Effector CD4-positive, alpha-beta T cell (primary cell): ENCODE measurements at places on chromosomes 6 and 20.

GRCh38 chr20:17128206-17128605 is 98.6 kb upstream of the PCSK2 start:
- DNase-seq = no peak

GRCh38 chr6:145360865-145361264 is 374.5 kb downstream of the EPM2A start:
- no peak for DNase-seq

DNA sequence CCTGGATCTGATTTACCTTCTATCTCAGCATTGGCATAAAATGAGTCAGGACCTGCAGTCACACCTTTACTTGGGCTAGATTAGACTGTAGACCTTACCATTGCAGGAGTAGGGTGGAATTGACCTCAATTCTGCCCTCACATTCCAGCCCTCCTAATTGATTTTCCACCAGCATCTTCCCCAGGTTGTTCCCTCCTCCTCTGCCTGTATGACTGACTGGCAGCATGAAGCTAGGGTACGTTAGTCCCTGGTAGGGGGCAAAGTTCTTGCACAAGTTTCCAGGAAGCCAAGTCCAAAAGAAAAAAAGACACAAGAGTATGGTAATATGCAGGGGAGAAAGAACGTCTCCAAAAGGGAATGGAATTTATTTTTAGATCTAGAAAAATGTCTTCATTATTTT is 225.6 kb upstream of the FLRT3 start:
- no peak for DNase-seq

DNA sequence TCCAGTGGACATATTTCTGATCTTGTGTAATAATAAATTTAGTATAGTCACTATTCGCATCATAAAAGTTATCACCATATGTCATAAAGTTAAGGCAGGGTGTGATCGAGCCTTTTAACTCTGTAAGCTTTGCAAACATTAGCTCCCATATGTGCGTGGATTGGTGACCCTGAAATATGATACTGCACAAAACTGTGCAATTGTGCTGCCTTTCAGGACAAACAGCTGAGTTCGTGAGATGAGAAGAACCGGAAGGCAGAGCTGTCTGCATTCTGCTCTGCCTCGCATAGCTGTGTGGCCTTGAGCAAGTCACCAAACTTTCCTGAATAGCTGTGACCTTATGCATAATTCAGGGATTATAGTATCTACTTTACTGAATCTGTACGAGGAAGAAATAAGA is 3.2 kb upstream of the PLEKHG1 start:
- no peak for DNase-seq

- no peak for DNase-seq
Measured at GRCh38 chr6:31092238-31092637, 20.1 kb downstream of the C6orf15 start.

DNA sequence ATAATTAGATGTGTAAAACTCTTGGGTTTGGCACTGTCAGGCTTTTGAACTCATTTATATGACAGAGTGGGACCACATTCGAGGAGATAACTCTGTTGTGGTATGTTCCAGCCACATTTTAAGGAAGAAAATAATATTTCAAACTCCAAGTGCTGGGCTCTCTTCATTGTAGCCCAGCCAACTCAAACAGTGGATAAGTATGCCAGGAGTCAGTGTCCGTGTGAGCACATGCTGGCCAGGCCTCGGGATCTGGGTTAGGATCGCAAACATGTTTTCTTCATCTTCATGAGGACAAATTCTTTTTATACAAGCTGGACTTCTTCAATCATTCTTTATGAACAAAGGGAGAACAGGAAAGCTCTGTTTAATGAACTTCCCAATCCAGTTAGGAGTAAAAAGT is 497.5 kb downstream of the MAFB start:
- DNase-seq = no peak

DNA sequence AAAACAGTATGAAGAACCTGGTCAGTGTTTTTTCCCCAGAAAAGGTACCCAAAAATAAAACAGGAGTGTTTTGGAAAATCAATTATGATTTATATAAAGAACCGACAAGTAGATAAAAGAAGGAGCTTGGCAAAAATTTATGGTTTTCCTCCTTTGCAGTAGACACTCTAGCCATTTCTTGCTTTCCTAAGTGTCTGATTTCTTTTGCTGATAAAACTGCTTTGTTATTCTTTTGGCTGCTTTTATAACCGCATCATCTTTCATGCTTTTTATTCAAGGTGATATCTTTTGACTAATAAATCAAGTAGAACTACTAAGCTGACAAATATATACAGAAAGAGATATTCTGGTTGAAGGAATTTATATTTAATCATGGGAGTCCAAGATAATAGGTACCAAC is 16.6 kb downstream of the ATG5 start:
- DNase-seq = no peak

DNA sequence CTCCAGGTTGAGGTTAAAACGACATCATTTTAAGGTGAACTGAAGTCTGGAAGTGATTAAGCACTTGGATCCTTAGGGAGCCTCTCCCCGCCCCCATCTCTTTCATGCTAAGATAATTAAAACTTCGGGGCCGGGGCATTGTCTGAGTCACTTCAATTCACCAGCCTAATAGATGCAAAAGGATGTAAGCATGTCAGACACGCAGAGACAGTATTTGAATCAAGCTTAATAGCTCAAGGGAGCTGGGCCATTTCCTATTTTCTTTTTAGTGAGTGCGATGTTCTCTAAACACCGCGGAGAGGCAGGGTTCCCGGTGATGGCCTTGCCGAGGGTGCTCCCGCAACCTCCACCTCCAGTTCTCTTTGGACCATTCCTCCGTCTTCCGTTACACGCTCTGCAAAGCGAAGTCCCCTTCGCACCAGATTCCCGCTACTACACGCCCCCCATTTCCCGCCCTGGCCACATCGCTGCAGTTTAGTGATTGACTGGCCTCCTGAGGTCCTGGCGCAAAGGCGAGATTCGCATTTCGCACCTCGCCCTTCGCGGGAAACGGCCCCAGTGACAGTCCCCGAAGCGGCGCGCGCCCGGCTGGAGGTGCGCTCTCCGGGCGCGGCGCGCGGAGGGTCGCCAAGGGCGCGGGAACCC is 516 bp upstream of the IRF4 start:
- no peak for DNase-seq

DNA sequence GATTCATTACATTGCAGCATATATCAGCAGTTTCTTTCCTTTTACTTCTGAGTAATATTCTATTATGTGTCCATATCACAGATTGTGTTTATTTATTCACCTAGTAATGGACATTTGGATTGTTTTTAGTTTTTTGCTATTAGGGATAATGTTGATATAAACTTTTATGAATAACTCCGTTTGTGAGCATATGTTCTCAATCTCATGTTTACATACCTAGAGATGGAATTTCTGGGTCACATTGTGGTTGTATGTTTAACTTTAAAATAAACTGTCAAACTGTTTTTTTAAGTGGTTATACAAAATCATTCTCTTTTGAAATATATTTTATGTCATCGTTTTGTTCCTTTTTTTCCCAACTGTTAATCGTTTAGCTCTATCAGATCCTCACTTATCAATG is 311.6 kb downstream of the MMUT start:
- no peak for DNase-seq

DNA sequence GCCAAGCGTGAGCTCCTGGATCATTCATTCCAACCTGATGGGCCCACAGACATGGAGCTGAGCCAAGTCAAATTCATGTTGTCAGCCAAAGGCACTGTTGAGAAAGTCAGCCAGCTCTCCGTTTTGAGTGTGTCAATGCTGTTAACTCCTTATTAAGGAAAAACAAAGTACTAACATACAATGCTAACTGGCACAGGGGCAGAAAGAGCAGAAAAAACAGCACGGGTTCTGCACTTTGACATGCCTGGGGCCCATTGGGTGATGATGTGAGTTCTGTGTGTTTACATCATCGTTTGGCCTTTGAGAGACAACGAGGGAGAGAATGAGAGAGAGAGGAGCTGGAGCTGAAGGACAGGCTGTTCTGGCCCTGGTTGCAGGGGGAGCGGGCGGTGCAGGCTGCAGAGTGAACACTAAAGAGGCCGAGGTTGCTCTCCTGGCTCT is 85.9 kb downstream of the SMOC2 start:
- no peak for DNase-seq

DNA sequence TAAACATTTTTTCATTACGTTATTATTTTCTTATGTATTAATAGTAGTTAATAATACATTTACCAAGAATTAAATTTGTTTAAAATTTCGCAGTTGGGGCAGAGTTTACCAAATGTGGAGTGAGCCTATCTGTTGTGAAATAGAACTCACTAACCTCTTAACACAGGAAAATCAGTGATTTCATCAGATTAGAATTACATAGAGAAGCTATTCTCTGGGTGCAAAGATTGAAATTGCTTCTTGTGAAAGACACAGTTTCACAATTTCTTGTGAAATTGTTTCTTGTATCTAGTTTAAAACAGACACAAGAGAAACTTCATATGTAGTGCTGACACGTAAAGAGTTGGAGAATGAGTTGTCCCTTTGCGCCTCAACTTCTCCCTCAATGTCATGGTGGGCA is 69.4 kb upstream of the PRL start:
- no peak for DNase-seq

DNA sequence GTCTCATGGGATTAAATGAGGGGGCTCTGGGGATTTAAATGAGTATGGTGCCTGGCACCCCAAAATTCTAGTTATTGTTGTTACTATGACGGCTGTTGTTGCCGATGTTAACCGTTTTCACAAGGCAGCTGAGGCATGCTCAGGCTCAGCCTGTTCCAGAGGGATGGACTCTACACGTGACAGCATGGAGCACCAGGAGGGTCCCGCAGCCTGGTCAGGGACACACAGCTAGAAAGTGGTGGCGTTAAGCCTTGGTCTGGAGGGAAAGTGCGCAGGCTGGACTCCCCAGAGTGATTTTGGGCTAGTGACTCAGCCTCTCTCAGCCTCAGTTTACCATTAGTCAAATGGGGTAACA is 7.0 kb downstream of the FAM110A start:
- no peak for DNase-seq

DNA sequence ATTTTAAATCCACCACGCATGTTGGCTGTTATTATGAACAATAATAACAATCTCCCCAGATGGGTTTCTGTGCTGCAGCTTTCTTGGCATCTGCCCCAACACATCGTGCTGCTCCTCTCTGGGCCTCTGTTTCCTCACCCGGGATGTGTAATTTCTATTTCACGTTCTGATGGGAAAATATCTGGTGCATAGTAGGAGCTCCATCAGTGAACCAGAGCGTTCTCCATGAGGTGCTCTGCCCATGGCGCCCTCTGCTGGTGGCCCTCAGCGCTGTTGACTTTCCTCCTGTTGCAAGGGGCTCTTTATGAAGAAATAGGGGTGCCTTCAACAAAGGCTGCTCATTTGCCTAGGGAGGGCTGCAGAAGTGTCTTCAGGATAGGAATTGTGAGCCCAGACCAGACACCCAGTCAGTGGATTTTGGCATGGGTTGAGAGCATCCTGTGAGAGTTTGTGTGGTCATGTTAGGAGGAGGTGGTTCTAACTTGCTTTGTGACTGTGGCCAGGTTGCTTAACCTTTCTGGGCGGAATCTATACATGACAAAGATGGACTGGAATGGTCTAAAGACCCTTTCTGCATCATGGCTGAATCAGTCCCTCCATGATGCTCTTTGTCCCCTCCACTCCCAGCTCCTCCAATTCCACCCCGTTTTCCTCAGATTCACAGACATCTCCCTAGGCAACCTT is 8.1 kb downstream of the SCRT2 start:
- peak; percentile 50 for DNase-seq

GRCh38 chr20:63758152-63758551 is 18.6 kb downstream of the SLC2A4RG start:
- DNase-seq = no peak

DNA sequence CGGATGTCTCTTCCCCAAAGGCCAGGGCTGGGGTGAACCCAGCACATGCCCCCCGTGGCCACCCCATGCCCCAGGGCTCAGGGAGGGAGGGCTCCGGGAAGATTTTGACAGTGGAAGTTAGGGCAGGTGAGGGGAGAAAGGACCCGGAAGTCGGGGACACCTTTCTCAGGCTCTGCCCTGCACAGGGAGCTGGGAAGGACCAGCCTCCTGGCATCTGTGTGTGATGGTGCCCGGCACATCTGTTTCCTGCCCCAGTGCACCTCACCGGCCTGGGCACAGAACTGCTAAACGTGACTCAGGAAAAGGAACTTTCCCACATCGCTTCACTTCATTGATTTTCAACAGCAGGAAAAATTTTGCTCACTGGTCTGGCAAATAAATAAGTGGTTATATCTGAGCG is 141.1 kb upstream of the AFDN start:
- no peak for DNase-seq

DNA sequence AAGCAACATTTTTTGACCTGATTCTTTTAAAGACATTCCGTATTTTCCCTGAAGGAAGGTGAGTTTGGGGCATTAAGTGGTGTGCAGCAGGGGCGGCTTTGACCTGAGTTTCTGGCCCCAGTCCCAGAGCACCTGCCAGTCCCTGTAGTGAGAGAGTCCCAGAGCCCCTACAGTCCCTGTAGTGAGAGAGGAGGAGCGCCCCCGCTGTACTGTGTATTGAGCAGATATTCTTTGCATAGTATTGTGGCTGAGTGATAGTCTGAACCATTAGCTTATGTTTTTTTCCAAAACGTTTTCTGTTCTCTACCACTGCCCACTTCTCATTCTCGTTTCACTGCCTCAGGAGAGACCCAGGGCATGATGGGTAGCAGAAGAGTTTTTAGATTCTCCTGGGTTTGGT is 17.2 kb upstream of the SH3BGRL2 start:
- no peak for DNase-seq

DNA sequence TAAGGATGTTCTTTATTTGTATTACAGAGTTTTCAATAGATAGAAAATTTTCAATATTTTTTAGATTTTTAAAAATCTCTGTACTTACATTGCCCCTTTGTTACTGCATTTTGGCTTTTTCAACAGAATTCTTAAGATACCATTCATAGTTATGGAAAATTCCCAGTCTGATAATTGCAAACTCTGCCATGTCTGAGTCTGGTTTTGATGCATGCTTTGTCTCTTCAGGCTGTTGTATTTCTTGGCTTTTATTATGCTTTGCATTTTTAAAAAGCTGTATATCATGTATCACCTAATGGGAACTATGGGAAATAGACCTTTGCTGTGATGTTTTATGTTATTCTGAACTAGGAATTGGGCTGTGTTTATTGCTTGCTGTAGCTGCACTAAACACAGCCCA is 898.9 kb upstream of the ADGRB3 start:
- no peak for DNase-seq

- DNase-seq = no peak
Measured at GRCh38 chr6:111927321-111927720, 54.1 kb upstream of the FYN start.
